Activated CD4-positive, alpha-beta T cell treated with anti-CD3 and anti-CD28 coated beads, Interleukin-2, amount 10 ng/mL, durations not matched to agents 7 days and 5 days (primary cell): ENCODE measurements at places on chromosomes 3 and 15.

DNA sequence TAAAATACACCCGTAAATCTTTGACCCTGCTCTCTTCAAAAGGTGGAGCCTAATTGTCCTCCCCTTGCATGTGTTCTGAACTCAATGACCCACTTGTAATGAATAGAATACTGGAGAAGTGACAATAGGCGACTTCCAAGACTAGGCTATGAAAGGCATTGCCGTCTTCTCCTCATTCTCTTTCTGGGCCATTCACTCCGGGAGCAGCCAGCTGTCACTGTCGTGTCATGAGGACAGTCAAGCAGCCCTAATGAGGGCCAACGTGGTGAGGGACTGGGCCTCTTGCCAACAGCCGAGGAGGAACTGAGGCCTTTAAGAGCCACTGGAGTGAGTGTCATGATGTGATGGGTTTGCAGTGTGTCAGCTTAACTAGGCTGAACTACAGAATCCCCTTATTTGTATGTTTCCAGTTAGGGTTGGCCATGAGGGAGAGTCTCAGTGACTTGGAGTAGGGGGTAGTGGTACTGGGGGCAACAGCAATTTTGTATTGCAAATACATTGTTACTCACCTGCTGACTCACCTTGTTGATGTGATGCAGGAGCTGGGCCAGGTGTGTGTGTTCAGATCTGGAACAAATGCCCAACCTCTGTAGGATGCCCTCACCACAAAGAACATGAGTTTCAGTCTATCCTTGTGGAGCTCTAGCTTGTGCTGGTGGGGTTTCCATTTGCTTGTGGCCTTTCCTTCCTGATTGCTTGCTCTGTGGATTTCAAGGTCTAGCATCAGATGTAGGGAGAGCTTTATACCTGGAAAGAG lies 188.5 kb upstream of the PROK2 start:
- no peak for DNase-seq

- DNase-seq = no peak
Measured at GRCh38 chr3:136495213-136495612, 245.1 kb downstream of the PCCB start.

- no peak for DNase-seq
Measured at GRCh38 chr15:52566889-52567288, 1.9 kb downstream of the ARPP19 start.

DNA sequence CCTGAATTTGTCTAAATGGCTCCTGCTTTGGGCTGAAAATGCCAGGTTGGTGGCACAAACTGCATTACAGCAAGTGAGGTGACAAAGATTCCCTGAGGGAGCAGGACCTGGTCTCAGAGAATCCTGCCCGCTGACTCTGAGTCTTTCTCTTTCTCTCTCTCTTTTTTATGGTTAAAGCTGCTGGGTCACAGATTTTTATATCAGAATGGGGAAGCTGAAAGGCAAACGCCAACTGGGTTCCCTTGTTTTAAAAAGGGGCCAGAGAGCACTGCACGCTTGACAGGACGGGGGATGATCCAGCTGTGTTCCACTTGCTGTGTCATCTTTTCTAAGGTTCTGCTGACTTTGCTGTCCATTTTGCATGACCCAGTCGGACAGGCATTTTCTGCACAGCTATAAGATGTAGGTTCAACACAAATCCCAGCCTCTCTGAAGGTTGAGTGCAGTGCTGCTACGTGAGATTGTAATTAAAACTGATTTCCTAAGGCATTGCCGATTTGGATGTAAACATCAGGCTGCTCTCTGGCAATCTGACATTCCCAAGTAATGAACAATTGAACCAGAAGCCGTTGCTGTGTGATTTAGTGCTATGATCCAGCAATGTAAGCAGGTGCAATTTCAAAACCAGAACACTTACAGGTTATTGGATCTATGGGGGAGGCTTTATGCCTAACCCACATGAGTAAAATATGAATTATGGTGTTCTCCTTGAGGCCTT lies 25.8 kb downstream of the ARHGEF3 start:
- no peak for DNase-seq

DNA sequence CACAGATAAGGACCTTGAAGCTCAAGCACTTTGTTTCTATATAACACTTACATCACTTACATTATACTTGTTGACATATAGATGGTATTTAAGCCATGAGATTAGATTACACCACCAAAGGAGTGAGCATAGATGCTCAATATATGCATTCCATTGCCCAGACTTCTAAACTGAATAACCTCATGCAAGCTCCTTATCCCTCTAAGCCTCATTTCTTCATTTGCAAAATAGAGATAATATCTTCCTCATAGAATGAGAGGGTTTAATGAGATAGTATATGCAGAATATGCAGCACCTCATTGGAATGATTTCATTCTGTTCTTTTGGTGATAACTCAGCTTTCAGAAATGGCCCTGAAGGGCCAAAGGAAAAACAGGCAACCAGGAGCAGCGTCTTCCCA lies 18.5 kb downstream of the NLGN1 start:
- no peak for DNase-seq

GRCh38 chr3:73520931-73521461 lies 103.7 kb downstream of the PDZRN3 start:
- DNase-seq = no peak

GRCh38 chr3:112649478-112649735 lies 8.5 kb upstream of the CCDC80 start:
- DNase-seq = no peak

DNA sequence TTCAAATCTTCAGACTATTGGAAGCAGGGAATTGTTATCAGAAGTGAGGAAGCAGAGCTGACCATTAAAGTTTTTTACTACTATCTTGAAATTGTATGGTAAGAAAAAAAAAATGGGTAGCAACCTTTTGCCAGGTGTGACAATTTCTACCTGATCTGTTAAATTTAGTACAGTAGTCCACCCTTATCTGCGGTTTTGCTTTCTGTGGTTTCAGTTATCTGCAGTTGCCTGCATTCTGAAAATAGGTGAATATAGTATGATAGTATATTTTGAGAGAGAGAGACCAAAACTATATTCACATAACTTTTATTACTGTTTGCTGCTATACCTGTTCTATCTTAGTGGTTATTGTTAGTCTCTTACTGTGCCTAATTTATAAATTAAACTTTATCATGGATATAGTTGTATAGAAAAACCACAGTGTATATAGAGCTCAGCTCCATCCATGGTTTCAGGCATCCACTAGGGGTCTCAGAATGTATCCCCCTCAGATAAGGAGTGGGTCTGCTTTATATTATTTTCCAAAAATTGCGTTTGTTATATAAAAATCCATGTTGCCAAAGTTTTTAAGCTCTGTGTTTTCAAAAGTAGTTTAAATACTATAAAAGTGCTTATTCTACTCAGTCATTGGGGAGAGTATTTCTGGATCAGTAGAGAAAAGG lies 69.9 kb downstream of the PTPRG start:
- no peak for DNase-seq

DNA sequence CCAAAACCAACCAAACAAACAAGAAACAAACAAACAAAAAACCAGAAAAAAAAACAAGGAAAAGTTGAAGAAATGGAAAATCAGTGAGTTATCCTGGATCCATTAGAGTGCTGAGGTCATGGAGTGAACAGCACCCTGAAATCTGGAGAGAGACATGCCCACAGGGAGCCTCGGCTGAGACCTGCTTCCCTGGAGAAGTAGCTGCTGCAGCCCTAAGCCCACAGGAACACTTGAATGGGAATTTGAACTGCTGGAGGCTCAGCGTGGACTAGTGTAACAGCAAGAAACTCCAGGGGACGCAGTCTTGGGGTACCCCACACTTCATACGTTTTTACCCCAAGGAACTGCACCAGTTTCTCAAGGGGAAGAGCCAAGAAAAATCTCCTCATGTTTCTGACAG lies 144.1 kb upstream of the UBE3A start:
- no peak for DNase-seq

DNA sequence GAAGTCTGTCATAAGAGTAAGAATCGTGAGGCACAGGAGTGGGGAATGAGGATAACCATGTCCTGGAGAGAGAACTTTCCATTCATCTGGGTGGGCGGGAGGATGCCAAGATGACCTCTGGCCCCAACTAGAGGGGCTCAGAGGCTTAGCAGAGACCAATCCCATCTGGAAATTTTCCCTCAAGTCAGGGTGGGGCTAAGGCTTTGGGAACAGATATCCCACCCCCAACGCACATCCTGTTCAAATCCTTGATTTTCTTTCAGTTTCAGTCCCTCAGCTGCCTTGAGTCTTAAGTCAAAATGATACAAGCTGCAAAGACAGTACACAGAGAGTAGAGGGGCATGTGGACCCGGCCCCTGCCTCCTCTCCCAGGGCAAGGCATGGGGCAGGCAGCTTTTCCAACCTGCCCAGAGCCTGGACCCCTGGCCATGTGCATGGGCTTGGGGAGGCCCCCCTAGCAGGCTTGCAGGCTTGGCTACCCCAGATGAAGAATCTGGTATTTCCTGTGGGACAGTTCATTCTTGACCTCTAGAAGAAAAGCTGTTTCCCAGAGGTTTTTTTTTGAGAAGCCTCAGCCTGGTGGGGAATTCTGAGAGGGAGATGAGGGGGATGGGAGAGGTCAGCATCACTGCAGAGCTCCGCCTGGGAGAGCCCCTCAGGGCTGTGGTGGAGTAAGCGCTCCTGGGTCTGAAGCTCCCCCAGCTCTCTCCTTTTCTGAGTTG lies 109.7 kb upstream of the HACD2 start:
- DNase-seq = no peak

- DNase-seq = no peak
Measured at GRCh38 chr15:80526556-80527340, 122.6 kb downstream of the ARNT2 start.

GRCh38 chr3:15148614-15149013 lies 49.7 kb upstream of the RBSN start:
- DNase-seq = no peak

- no peak for DNase-seq
Measured at GRCh38 chr15:45378913-45379262, 544 bp upstream of the GATM start.

DNA sequence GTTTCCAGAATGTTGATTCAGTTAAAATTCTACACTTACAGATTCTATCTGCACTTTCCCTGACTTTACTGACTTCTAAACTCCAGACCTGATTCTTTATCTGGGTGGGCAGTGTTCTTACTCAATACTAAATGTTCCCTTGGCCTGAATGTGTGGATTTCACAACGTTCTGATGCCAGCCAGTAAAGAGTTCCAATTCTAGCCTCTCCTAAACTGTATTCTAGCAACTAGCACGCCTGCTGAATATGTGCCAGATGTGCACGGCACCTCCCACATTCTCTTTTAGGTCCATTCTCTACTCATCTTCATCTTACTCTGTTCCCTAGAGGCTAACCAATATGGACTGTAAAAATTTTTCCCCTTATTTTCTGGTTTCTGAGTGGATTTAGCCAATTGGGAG lies 479.5 kb upstream of the AGTR1 start:
- DNase-seq = no peak

DNA sequence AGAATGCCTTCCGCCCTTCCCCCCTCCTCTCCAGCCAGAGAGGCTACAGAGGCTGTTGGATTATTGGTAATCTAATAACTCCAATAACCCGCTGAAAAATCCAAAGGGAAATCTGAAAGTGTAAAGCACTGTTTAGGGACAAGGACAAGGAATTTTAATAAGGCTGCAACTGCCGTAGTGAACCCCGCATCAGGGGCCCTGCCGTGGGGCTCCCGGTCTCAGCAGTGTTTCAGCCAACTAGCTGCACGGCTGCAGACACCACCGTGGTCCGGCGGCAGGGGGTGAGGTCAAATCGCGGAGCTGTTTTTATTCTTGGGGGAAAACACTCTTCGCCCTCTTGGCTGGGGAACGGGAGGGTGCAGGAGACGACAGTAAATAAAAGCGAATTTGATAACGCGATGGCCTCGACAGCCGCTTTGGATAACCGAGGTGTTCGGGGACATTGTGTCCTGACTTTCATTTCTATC lies 6.1 kb downstream of the BCL6 start:
- peak; percentile 39 for DNase-seq
